ENCODE measurements at places on chromosomes 2 and 18. TPM values are rescaled to one million over a fixed set of nuclear protein-coding genes. Genes with fewer than 3 reads are reported as not detected.

- DNase-seq: no peak
Measured at GRCh38 chr2:197081294-197081693, 154.8 kb upstream of the PGAP1 start.

- DNase-seq: no peak
Measured at GRCh38 chr2:3458396-3459184, 60.7 kb downstream of the ADI1 start.

- DNase-seq: no peak
Measured at GRCh38 chr2:200379481-200380090, 73.1 kb downstream of the SPATS2L start.

- DNase-seq: no peak
Measured at GRCh38 chr18:60502591-60502990, 130.0 kb upstream of the MC4R start.

DNA sequence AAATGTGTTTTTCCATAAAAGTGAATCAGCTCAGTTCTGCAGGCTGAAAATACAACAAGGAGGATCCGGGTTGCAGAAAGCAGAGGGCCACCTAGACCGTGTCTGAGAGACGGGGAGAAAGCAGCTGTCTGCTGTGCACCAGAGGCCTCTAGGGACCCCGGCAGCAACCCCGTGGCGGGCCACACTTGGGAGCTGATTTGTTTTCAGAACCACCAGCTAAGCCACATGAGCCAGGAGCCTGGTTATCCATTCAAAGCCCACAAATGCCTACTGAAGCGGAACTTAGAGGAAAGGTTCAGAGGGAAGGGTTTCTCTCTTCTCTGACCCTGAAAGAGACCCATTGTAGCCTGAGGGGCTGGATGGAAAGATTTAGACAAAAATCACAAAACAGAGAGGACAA lies 28.4 kb upstream of the ID2 start:
- no peak for DNase-seq

The SCYGR4 gene
- not detected for polyA plus RNA-seq

DNA sequence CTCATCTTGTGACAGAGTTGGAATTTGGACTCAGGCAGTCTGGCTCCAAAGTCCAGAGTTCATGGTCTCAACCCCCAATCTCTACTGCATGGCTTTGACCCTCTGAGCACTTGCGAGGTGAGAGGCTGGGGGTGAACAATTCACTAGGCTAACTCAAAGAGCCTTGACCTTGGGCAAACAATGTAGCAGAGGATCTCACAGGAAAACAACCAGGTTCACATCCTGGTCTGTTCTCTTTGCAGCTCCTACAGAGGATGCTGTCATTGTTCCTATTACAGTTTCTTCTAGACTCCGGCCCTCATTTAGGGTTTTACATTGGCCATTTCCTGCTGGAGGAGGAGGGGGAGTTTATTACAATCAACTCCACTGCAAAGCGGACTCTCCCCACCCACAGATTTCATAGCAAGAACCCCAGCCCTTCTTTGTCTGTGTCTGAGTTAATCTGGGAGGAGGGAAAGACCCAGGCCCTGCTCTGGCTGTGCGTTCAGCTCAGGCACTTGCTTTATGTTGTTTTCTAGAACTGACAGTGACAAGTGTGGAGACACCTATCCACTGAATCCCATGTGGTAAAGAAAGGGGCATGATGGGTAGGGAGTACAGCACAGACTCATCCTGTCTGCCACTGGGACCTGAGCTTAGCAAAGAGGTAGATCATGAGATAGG lies 101.6 kb downstream of the LBH start:
- DNase-seq: no peak

DNA sequence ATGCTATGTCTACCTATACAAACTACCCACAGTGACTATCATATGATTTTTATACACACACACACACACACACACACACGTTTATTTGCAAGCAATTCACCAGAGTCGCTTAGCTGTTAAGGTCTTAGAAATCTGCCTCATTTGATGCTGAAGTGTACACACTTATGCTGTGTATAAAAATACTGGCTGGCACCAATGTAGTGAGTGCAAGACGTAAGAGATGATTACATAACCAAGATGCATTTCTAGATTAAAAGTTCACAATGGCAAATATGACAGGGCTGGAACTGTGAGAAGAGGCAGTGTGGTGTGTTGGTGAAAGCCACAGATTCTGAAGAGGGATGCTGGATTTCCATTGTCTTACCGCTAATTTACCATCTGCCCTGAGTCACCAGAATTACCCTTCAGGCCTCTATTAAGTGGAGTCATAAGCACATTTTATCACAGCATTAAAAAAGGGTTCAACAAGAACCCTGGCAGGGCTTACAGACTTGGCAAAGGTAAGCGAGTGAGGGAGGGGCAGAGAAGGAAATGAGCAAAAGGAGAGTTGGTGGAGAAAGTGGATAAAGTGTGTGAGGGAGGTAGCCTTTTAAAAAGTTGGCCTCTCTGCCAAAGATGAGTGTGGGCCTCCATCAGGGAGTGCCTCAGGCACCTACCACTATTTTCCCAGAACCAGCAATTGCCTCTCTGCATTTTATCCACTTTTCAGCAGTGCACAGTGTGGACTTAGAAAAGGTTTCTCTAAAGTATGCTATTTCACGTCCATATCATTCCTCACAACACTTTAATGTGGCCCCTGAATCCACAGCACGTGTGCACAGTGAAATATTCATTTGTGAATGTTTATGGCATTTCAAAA lies 21.5 kb downstream of the MEIS1 start:
- no peak for DNase-seq

DNA sequence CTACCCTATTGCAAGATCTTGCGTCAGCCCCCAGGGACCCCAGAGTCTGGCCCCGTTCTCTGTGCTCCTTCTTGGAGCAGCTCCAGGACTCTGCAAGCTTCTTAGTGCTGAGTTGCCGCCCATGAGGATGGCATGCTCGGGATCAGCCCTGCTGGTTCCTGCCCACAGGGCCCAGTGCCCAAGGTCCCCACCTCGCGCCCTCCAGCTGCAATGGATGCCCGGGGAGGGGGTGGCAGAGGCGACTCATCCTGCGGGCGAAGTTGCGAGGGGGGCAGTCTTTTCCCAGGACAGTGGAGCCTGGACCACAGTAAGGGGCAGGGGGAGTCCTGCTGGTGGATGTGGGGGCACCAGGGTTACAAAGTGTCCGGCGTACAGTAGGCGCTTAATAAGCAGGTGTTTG lies 261.9 kb downstream of the BCL2 start:
- DNase-seq: no peak

GRCh38 chr2:217248312-217248935 lies 388.6 kb upstream of the TNP1 start:
- no peak for DNase-seq

- no peak for DNase-seq
Measured at GRCh38 chr2:36951027-36951518, 15.3 kb downstream of the STRN start.

The PSMA8 gene
- not detected for polyA plus RNA-seq

DNA sequence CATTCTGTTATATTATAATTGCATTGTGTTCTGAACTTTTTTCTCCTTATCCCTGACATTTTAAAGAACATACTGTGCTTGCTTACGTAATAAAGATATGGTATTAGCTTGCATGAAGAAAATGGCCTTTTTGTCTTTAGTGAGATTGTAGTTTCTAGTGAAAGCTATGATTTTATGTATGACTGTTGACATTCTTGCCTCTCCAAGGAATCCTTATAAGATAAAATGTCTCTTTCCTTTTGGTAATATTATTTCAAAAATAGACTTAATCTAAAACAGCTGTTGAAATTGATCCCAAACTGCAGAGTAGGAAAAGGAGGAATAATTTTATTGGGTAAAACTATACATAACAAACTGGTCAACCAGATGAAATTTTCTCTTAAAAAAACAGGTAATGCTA lies 40.8 kb upstream of the CCDC102B start:
- DNase-seq: no peak

- peak; percentile 62 for DNase-seq
Measured at GRCh38 chr2:160087854-160088745, 25.7 kb upstream of the PLA2R1 start.

The CRYGD gene
- not detected for polyA plus RNA-seq

GRCh38 chr2:190353537-190353899 lies 10.1 kb downstream of the INPP1 start:
- DNase-seq: no peak

Data from A549 (cell line).